ENCODE measurements at places on chromosomes 2 and 18. TPM values are rescaled to one million over a fixed set of nuclear protein-coding genes. Genes with fewer than 3 reads are reported as not detected.

Gene DTNA
- total RNA-seq = 2.3 TPM

Gene DNER
- 0.60 TPM for total RNA-seq

Gene TMEM182
- total RNA-seq = 2.5 TPM

Gene LOXL3
- 0.52 TPM for total RNA-seq

Gene BABAM2
- total RNA-seq = 29.5 TPM

Gene MALL
- 248 TPM for total RNA-seq

Gene NAT8
- total RNA-seq = not detected

Gene CROCC2
- 0.12 TPM for total RNA-seq

Gene SALL3
- not detected for total RNA-seq

Gene SERPINB3
- total RNA-seq = 879 TPM

Gene TXNDC2
- not detected for total RNA-seq

Gene G6PC2
- total RNA-seq = not detected

Gene SRD5A2
- total RNA-seq = not detected

Gene ADCYAP1
- total RNA-seq = 0.12 TPM

Gene ABCG5
- total RNA-seq = not detected

Gene MBOAT2
- 108 TPM for total RNA-seq

Gene RFX8
- not detected for total RNA-seq

All from esophagus mucosa (tissue), 1 donor.